ENCODE measurements at places on chromosomes 13 and 19.

GRCh38 chr19:13155472-13156359, 5.5 kb downstream of the IER2 start:
- H3K36me3 ChIP-seq: no peaks in the 10 kb centered on the region
- peaks cover 3% of the 10 kb centered on the region for H3K4me1 ChIP-seq
- H3K27me3 ChIP-seq: no peaks in the 10 kb centered on the region
- H3K4me3 ChIP-seq: peak overlapping the region; percentile 86
- peak; percentile 86 for DNase-seq

DNA sequence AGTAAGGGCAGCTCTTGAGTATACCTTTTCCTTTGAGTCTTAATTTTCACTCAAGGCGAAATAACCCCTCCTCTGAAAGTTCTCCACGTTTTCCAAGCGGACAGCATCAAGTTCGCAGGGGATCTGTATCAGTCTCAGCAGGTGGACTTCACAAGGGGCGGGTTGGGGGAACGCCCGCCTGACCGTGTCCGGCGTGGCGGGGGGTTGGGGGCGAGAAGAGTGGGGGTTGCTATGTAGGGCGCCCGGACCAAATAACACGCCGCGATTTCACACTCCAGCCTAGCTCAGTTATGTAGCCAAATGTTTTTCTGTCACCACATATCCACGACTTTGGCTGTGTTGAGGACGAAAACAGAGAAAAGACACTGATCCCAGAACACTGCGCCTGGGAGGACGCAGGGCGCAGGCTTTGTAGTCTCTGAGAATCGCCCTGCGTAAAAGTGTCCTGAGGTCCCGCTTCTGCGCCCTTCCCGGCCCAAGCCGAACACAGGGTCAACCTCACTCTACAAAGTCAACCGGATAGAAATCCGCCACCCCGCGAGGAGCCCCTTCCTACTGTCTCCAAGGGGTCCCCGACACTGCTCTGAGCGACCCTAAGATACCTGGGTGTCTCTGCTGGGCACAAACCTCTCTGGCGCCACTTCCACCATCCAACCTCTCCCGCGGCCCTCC, 524 bp downstream of the RUBCNL start:
- H3K4me3 ChIP-seq: peak overlapping the region; percentile 26
- no peak for DNase-seq
- no peaks in the 10 kb centered on the region for H3K27me3 ChIP-seq
- H3K27ac ChIP-seq: no peak overlapping the region
- H3K4me1 ChIP-seq: peaks cover 3% of the 10 kb centered on the region

DNA sequence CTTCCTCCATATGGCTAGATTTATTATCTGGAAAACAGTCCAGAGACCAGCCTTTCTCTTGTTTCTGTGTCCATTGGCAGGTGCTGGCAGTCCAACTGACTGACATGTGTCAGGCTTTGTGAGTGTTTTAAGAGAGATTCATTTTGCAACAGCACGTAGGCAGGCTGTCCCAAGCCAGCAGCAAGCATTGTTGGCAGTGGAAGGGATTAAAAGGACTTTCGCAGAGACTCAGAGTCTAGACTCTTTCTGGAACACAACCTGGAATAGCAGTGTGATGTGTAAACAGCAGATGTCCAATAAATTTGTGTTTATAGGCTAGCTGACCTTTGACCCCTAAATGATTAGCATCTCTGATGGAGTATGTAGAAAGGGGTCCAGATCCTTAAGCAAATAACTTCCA, 222.2 kb upstream of the SERP2 start:
- H3K4me3 ChIP-seq: no peak overlapping the region
- peaks cover 6% of the 10 kb centered on the region for H3K4me1 ChIP-seq
- H3K27me3 ChIP-seq: no peaks in the 10 kb centered on the region
- H3K36me3 ChIP-seq: no peaks in the 10 kb centered on the region
- DNase-seq: no peak
- H3K27ac ChIP-seq: no peak overlapping the region

DNA sequence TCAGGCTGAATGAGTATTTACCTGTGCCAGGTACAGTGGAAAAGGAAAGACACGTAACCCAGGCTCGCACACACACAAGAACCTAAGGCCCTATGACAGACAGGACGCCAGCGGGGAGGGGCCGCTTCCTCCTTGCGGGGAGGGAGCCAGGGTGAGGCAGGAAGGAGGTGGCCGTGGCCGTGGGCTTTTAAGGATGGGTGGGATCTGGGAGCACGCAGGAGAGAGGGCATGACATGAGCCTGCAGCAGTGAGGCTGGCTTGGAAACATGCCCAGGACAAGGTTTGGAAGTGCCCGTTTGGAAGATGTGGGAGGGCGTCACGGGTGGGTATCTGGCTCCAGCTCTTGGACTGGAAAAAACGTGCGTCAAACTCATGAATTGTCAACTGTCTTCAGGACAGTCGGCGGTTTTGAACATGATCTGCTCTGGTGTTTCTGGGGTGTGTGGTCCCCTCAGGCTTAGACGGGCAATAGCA, 20.1 kb downstream of the SH3GL1 start:
- DNase-seq: no peak
- H3K4me3 ChIP-seq: no peak overlapping the region
- no peak overlapping the region for H3K27ac ChIP-seq
- H3K36me3 ChIP-seq: no peaks in the 10 kb centered on the region
- H3K4me1 ChIP-seq: peaks cover 15% of the 10 kb centered on the region

DNA sequence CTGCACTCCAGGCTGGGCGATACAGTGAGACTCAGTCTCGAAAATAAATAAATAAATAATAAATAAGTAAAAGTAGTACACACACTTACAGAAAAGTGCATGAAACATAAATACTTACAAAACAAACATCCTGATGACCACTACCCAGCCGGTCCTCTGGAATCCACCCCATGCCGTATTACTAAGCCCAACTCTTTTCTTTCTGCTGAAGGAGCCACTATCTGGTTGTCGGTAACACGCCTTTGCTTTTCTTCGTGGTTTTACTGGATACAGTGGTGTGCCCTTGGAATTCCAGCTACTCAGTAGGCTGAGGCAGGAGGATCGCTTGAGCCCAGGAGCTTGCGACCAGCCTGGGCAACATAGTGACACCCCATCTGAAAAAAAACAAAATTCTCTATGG, 39.4 kb downstream of the CELF5 start:
- H3K36me3 ChIP-seq: no peaks in the 10 kb centered on the region
- no peak for DNase-seq
- no peak overlapping the region for H3K4me3 ChIP-seq
- no peaks in the 10 kb centered on the region for H3K27me3 ChIP-seq

- no peaks in the 10 kb centered on the region for H3K36me3 ChIP-seq
- no peaks in the 10 kb centered on the region for H3K27me3 ChIP-seq
Measured at GRCh38 chr19:10552510-10553053, 8.9 kb downstream of the ATG4D start.

- peaks cover 9% of the 10 kb centered on the region for H3K4me1 ChIP-seq
- no peak overlapping the region for H3K4me3 ChIP-seq
- no peak for DNase-seq
- no peaks in the 10 kb centered on the region for H3K36me3 ChIP-seq
- no peaks in the 10 kb centered on the region for H3K27me3 ChIP-seq
Measured at GRCh38 chr19:18710186-18710585, 26.7 kb downstream of the CRTC1 start.

DNA sequence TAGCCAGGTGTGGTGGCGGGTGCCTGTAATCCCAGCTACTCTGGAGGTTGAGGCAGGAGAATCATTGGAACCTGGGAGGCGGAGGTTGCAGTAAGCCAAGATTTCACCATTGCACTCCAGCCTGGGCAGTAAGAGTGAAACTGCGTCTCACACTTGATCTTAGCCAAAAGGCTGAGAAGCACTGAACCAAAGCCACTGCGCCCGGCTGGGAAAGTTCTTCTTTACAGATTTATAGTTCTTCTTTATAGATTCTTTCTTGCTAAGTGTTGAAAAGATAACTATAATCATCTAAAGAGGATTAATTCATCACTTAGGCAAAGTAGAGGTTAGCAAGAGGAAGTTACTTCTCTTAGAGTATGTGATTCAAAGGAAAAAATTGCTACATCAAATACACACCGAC, 11.1 kb downstream of the ZNF417 start:
- no peak overlapping the region for H3K27ac ChIP-seq
- no peaks in the 10 kb centered on the region for H3K4me1 ChIP-seq
- no peak overlapping the region for H3K4me3 ChIP-seq
- no peaks in the 10 kb centered on the region for H3K36me3 ChIP-seq
- no peaks in the 10 kb centered on the region for H3K27me3 ChIP-seq
- DNase-seq: no peak

GRCh38 chr13:54241719-54242118, 1213.1 kb downstream of the OLFM4 start:
- no peaks in the 10 kb centered on the region for H3K27me3 ChIP-seq
- no peaks in the 10 kb centered on the region for H3K4me1 ChIP-seq
- H3K27ac ChIP-seq: no peak overlapping the region
- H3K4me3 ChIP-seq: no peak overlapping the region
- DNase-seq: no peak
- H3K36me3 ChIP-seq: no peaks in the 10 kb centered on the region

- no peaks in the 10 kb centered on the region for H3K36me3 ChIP-seq
- H3K4me3 ChIP-seq: no peak overlapping the region
- no peak for DNase-seq
- H3K27me3 ChIP-seq: no peaks in the 10 kb centered on the region
- no peak overlapping the region for H3K27ac ChIP-seq
Measured at GRCh38 chr13:46648166-46648607, 95.2 kb downstream of the LRCH1 start.

GRCh38 chr19:18417250-18418028, 1.8 kb upstream of the SSBP4 start:
- H3K4me1 ChIP-seq: peaks cover 24% of the 10 kb centered on the region
- H3K4me3 ChIP-seq: peak overlapping the region; percentile 42
- H3K27me3 ChIP-seq: no peaks in the 10 kb centered on the region
- H3K36me3 ChIP-seq: no peaks in the 10 kb centered on the region

- no peaks in the 10 kb centered on the region for H3K4me1 ChIP-seq
- no peaks in the 10 kb centered on the region for H3K27me3 ChIP-seq
- no peak for DNase-seq
- H3K36me3 ChIP-seq: no peaks in the 10 kb centered on the region
- H3K27ac ChIP-seq: no peak overlapping the region
Measured at GRCh38 chr13:71871176-71871754, 4.3 kb upstream of the DACH1 start.

GRCh38 chr13:106709522-106709921, 141.6 kb upstream of the ARGLU1 start:
- H3K36me3 ChIP-seq: no peaks in the 10 kb centered on the region
- no peak overlapping the region for H3K27ac ChIP-seq
- no peak for DNase-seq
- H3K4me3 ChIP-seq: no peak overlapping the region

DNA sequence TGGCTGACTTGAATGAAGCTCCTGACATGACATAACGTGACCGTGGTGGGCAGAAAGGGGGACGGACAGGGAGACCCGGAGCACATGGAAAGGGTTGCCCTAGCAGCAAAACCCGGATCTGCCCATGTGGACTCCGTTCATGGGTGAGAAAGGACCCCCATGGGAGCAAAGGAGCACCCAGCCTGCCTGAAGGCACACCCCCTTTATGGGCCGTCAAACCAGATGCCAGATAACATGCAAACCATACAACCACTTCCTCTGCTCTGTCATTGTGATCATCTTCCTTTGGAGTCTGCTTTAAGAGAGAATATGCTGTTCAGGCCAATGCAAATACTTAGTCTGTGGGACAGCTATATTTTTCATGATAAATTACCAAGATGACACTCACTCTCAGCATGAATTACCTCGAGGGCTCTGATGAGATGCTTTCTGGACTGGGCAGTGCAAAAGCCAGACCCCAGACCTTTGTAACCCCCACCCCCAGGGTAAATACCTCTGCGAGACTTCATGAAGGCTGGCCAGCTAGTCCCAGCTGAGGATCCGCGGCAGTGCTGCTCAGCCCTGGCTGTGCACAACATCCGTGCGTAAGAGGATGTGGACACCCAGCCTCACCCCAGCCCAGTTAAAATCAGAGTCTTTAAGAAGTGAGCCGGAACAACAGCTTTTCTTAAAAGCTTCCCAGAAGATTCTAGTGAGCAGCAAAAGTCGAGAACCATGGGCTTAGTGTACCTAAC, 126.6 kb downstream of the USP12 start:
- H3K4me1 ChIP-seq: no peaks in the 10 kb centered on the region
- no peak for DNase-seq
- no peaks in the 10 kb centered on the region for H3K36me3 ChIP-seq
- H3K4me3 ChIP-seq: no peak overlapping the region

- peak overlapping the region; percentile 67 for H3K4me3 ChIP-seq
- H3K27ac ChIP-seq: peak overlapping the region; percentile 89
- peak; percentile 74 for DNase-seq
- H3K36me3 ChIP-seq: no peaks in the 10 kb centered on the region
- peaks cover 12% of the 10 kb centered on the region for H3K4me1 ChIP-seq
Measured at GRCh38 chr19:38852231-38853044, 2.7 kb upstream of the HNRNPL start.

DNA sequence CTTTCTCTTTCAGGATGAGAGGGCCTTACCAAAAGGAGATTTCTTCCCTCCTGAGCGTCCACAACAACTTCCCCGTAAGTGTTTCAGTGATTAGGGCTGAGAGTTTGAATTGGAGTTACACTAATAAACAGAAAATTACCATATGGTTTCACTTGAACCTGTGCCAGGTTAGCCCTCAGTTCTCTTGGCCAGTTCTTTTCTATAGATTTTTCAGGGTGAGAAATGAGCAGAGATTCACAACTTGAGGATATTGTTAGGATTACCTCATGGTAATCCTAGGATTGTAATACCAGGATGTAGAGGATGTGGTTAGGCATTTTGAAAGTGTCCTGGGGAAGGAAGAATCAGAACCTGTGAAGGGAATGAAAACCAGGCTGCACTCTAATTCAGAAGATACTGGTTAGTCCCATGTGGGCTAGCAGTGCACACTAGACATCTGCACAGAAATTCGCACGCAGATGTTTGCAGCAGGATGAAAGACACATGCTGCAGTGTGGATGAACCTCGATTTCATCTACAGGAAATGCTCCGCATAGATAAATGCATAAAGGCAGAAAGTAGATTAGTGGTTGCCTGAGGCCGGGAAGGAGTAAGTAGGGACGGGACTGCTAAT, 24.1 kb downstream of the HNRNPM start:
- no peaks in the 10 kb centered on the region for H3K27me3 ChIP-seq
- H3K36me3 ChIP-seq: no peaks in the 10 kb centered on the region
- no peak overlapping the region for H3K4me3 ChIP-seq
- no peak for DNase-seq

DNA sequence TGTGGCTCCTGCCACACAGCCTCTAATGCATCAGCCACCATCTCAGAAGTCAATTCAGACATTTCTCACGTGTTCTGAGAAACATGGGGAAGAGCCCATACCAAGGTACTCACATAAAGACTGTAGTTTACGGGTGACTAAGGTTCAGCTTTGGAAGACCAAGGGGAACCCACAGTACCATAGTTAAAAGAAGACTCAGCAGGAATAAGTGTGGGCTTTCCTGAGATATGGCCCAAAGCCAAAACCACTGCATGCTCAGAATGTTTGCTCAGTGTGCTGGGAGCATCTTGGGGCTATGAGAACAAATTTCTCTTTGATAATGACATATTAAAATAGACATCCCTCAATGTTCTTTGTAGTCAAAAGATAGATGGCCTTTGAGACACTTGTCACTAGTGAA, 283.8 kb downstream of the DCT start:
- DNase-seq: no peak
- no peak overlapping the region for H3K27ac ChIP-seq
- H3K27me3 ChIP-seq: no peaks in the 10 kb centered on the region
- no peaks in the 10 kb centered on the region for H3K36me3 ChIP-seq
- no peak overlapping the region for H3K4me3 ChIP-seq
- no peaks in the 10 kb centered on the region for H3K4me1 ChIP-seq

GRCh38 chr13:93180356-93180969, 46.1 kb upstream of the GPC6 start:
- H3K36me3 ChIP-seq: no peaks in the 10 kb centered on the region
- no peaks in the 10 kb centered on the region for H3K4me1 ChIP-seq
- H3K27ac ChIP-seq: no peak overlapping the region
- H3K4me3 ChIP-seq: no peak overlapping the region
- H3K27me3 ChIP-seq: no peaks in the 10 kb centered on the region
- no peak for DNase-seq

Data from ovary (tissue), 10 donors.